ENCODE measurements at places on chromosomes 11 and 22. TPM values are rescaled to one million over a fixed set of nuclear protein-coding genes. Genes with fewer than 3 reads are reported as not detected.

Gene CARNS1
- 0.36 TPM for total RNA-seq

DNA sequence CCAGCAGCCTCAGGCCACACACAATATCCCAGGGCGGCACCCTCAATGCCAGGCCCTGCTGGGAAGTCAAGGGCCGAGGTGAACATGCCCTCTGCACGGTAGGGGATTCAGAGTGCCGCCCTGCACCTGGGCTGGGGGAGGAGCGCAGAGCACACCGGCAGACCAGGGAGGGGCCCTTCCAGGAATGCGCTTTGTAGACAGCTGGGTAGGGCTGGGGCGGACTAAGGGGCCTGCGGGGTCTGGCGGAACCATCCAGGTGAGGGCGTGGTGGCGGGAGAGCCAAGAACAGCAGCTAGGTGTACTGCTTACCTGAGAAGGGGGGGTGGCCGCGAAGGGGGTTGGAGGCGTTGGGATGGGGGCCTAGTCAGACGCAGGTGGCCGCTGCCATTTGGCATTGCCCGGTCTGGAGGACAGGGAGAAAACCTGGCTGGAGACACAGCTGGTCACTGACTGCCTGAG, 26.0 kb downstream of the DUSP8 start:
- peaks cover 29% of the 10 kb centered on the region for H3K27me3 ChIP-seq
- no peak overlapping the region for H3K4me3 ChIP-seq
- DNase-seq: no peak

DNA sequence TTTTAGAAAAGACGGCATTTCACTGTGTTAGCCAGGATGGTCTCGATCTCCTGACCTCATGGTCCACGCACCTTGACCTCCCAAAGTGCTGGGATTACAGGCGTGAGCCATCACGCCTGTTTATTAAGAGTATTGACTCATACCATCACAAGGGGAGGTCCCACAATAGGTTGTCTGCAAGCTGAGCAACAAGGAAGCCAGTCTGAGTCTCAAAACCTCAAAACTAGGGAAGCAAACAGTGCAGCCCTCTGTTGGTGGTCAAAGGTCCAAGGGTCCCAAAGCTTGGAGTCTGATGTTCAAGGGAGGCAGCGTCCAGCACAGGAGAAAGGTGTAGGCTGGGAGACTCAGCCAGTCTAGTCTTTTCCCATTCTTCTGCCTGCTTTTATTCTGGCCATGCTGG, 32.8 kb upstream of the LDLRAD3 start:
- peaks cover 3% of the 10 kb centered on the region for H3K4me1 ChIP-seq
- no peak overlapping the region for H3K4me3 ChIP-seq
- no peak overlapping the region for H3K27ac ChIP-seq

GRCh38 chr11:123211981-123212380, 16.9 kb upstream of the CLMP start:
- H3K27me3 ChIP-seq: no peaks in the 10 kb centered on the region
- H3K4me1 ChIP-seq: peaks cover 31% of the 10 kb centered on the region
- H3K36me3 ChIP-seq: no peaks in the 10 kb centered on the region
- H3K27ac ChIP-seq: peak overlapping the region; percentile 82
- no peak overlapping the region for H3K4me3 ChIP-seq

Gene FOLH1
- 1.1 TPM for total RNA-seq

DNA sequence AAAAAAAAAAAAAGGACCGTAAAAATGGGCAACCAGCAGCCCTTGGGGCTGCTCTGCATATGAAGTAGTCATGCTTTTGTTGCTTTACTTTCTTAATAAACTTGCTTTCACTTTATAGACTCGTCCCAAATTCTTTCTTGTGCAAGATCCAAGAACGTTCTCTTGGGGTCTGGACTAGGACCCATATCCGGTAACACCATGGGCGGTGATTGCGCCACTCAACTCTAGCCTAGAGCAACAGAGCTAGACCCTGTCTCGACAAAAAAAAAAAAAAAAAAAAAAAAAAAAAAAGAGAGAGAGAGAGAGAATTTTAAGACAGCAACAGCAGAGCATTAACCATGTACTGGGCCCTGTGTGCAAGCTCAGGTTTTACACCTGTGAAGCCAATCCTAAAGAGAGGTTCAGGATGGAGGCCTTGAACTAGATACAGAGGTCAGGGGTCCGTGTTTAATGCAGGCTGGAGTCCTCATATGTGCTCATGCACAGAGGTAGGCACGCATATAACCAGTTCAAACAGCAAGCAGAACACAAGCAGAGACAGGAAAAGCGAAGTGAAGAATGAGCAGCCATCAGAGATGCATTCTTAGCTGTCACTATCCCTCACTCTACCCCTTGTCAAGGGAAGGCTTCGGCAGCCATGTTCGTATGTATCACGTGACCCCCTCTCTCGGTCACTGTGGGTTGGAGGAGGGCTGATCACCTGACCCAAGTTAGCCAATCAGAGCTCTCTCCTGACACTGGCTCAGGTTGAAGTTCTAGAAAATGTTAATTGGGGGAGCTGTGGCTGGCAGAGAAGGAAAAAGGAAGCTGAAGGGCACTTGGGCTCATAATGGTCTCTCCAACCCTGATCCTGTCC, 16.7 kb upstream of the SYT12 start:
- no peak overlapping the region for H3K27ac ChIP-seq
- H3K4me1 ChIP-seq: no peaks in the 10 kb centered on the region
